Activated CD4-positive, alpha-beta T cell treated with anti-CD3 and anti-CD28 coated beads for 1 hour (primary cell): ENCODE measurements at places on chromosomes 16 and 17.

- DNase-seq, result no peak
Measured at GRCh38 chr16:53646506-53646905, 57.2 kb downstream of the RPGRIP1L start.

- no peak for DNase-seq
Measured at GRCh38 chr16:64272028-64272427, 849.8 kb downstream of the CDH11 start.

GRCh38 chr16:2043667-2044451, 3.8 kb downstream of the NTHL1 start:
- DNase-seq, result no peak

- no peak for DNase-seq
Measured at GRCh38 chr17:50603340-50603739, 31.3 kb upstream of the ABCC3 start.

GRCh38 chr16:55411231-55411630, 67.8 kb upstream of the MMP2 start:
- no peak for DNase-seq

DNA sequence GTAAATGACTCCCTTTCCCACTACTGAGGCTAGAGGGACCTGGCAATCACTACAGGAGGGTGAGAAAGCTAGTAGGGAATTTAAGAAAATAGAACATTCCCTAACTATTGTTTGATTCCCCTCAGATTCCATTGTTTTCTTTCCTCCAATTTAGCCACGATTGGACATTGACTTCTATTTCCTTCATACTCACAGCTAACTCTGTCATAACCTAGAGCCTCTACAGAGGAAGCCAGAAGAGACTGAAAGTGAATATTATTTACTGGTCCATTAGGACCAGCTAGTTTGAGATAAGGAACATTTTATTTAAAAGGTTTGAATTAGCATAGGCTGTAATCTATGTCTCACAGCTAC, 14.9 kb downstream of the SNF8 start:
- DNase-seq, result no peak

GRCh38 chr16:585351-585750, 4.5 kb upstream of the RAB40C start:
- no peak for DNase-seq

- DNase-seq, result no peak
Measured at GRCh38 chr16:79047337-79047736, 553.2 kb downstream of the MAF start.

- DNase-seq, result no peak
Measured at GRCh38 chr16:55475919-55476318, 3.1 kb upstream of the MMP2 start.

DNA sequence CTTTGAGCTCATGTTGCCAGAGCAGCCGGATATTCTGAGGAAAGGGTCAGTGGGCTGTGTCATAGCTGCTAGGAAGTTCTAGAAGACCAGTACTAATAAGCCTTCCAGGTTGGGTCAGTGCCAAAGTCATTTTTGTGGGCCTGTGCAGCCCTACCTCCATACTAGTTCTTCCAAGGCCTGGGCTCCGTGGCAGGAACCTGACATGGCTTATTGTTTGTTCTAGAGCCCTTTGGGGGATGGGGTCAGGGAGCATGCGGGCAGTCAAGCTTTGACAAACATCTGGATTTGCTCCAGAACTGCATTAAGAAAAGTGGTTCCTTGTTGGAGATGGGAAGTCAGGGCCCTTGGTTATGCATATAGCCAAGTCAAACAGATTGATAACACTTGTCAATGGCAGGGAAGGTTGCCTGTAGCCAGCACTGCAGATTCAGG, 7.6 kb downstream of the ALKBH5 start:
- DNase-seq, result no peak

DNA sequence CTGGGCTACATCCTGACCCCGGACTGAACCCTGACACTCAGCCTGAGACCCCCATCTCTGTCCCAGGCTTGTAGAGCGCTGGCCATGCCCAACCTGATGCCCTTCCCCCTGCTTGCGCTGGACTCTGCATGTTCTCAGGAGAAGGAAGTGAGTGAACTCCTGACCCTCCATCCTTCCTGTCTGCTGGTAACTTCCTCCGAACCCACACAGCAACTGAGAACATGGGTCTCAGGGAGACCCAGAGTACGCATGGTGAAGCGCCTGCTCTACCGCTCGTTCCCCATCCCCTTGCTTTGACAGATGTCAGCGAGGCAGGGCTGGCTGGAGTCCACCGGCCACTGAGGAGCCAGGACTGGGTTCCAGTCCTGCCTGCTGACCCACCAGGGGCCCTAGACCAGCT, 6.1 kb downstream of the CAMKK1 start:
- DNase-seq, result no peak

DNA sequence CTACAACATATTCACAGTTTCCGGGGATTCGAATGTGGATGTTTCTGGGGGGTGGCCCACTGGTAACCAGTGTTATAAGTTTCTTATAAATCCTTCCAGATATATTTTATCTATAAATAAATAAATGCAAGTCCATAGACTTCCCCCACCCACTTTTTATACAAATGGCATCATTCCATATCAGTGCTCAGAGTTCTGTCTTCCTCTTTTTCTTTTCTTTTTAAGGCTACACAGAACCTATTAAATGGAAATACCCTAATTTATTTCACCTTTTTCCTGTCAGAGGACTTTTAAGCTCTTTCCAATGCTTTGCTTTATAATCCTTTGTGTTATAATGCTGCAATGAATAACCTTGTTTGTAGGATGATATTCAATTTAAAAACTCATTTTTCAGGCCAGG, 3.8 kb downstream of the LGALS9 start:
- no peak for DNase-seq

DNA sequence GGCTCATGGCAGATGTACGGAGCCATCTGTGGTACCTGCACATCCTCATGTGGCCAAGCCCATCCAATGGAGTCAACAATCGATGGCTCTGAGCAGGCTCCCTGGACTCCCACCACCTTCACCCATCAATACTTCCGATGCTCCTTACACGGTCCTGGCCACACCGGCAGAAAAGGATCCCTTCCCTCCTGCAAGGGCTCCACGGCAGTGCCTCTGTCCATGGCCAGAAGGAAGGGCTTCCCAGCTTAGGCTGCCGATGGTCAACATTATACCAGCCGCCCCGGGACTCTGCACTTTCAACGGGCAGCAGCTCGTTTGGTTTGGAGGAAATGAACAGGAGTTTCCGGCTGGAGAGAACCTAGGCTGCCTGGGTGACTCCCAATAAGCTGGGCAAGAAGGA, 13.2 kb downstream of the SLX4 start:
- DNase-seq, result no peak

DNA sequence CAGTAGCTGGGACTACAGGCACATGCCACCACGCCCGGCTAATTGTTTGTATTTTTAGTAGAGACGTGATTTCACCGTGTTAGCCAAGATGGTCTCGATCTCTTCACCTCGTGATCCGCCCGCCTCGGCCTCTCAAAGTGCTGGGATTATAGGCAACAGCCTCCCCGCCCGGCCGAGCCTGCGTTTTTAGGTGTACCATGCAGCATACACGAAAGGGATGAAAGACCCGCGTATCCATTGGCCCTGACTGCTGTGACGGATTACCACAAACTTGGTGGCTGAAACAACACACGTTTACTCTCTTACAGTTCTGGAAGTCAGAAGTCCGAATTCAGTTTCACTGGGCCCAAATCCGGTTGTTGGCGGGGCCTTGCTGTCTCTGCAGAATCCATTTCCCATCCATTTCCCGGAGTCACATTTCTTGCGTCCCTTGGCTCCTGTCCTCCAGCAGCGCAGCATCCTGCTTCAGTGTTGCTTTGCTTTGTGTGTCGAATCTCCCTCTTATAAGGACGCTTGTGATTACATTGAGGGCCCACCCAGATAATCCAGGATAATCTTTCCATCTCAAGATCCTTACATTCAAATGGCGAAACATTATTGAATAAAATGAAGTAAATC, 8.3 kb upstream of the GUCY2D start:
- no peak for DNase-seq

DNA sequence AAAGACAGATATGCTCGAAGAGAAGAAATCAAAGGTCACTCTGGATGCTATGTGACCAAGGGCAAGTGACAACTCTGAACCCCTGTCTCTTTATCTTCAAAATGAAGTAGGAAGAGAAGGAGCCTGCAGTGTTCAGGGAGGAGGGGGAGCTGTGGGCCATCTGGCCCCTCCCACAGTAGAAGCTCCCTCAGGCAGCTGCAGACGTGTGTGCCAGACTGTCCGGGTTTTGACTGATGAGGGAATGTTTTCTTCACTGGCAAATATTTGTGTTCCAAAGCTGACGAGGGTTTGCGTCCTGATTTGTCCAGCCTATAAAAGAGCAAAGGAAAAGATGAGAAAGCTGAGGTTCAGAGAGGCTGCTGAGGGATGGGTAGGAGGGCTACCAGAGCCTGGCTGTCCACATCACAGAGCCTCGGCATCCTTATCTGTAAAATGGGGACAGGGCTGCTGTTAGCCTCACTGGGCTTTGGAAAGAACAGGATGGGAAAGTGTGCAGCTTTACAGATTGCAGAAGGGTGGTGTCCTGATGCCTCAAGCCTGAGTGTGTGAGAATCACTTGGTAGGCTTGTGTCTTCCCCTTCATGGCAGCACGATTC, 1.8 kb upstream of the GINS2 start:
- DNase-seq, result no peak

DNA sequence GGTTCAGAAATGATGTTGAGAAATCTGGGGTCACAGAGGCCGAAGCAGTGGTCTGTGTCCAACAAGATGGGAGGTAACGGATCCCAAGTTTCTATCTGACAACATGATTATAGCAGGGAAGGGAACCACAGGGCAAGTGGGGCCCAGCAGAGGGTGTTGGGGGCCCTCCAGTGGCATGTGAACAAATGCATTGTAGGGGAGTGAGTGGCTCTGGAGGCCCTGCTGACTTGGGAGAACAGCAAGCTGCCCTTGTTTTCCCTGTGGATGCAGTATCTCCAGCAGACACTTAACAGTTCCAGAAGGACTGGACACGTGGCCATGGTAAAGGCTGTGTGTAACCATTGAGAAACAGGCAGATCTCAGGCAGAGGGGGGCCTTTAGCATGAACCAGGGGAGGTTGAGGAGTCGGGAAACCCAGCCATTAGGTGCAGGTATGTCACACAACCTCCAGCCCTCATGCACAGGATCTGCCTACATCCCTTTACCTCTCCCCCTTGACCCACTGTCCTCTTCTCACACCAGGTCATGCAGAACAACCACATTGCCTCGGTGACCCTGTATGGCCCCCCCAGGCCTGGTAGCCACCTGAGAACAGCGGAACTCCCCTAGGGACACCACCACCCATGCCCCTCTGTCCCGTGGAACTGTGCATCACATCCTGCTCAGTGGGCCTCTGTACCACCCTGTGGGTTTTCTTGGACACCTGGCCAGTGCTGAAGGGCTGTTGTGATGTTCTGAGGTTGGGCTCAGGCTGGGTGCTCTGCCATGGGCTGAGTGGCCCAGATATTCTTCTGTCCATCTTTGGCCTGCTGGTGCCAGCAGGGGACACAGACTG, 4.1 kb downstream of the B3GNT9 start:
- no peak for DNase-seq

GRCh38 chr16:85014311-85014710, 3.0 kb upstream of the ZDHHC7 start:
- no peak for DNase-seq

- no peak for DNase-seq
Measured at GRCh38 chr17:27241346-27241946, 52.5 kb upstream of the WSB1 start.

DNA sequence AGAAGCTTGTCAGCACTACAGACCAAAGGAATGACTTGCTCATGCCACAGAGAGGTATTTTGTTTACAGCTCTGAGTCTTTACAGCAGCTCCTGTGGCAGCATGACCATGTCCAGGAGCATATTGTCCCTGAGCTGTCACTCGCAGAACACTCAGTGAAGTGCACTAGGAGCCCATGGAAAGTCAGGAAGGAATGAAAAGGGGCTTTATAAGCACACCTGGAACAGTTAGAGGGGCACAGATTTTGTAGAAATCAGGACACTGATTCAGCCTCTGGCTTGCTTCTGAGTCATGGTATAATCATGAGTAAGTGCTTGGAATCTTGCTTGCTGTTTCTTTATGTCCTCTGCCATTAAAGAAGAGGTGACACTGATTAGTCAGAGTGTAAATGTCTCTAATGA, 41.0 kb downstream of the TADA2A start:
- DNase-seq, result no peak

GRCh38 chr17:8393470-8394231, 4.0 kb downstream of the RNF222 start:
- DNase-seq, result no peak

DNA sequence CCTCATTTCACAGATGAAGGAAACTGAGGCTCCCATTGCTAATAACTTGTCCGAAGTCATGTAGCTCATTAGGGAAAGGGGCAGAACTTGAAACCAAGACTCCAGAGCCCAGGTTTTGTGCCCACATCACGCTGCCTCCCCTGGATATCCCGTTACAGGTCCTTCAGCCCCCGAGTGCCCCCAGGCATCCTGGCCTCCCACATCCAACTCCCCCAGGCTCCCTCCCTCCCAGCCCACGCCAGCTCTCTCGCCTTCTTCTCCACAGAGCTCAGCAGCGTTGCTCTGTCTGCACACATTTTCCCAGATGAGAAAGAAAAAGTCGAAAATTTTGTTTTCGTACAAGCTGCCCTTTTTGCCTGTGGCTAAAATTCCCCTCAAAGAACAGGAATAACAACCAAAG, 14.3 kb upstream of the METTL22 start:
- DNase-seq, result no peak

- no peak for DNase-seq
Measured at GRCh38 chr16:25951999-25952398, 260.2 kb downstream of the HS3ST4 start.

DNA sequence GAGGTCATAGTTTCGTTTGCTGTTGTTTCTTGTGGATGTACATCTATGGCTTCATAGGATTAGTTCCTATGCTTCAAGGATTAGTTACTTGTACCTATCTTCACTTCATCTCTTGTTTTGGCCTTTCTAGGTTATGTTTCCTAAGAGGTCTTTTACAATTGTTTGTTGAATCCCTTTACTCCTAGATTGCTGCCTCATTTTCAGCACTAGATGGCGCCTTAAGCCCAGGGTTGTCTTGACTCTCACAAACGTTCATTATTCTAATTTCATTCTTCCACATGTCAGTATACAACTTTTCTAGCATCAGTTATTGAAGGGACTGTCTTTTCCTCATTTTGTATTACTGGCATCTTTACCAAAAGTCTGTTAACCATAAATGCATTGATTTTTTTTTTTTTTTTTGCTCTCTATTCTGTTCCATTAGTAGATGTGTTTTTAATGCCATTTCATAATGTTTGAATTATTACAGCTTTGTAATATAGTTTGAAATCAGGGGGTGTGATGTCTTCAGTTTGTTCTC, 45.0 kb upstream of the NACA2 start:
- no peak for DNase-seq

DNA sequence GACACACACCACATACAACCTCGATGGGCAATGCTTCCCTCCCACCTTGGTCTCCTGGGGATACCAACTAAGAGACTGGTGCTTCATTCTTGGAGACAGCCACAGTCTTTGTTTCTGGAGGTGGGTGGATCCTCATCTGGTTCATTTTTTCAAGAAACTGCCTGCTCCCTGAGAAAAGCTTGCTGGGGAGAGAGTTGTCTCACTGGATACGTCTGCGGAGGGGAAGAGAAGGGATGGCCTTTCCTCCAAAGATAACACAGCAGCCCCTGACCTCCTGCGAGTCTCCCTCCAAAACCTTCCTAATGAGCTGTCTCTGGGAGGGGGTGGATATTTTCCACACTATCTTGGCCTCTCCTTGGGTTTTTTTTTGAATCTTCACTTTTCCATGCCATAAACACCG, 221.2 kb downstream of the SOX9 start:
- no peak for DNase-seq

GRCh38 chr16:12337871-12338655, 361.5 kb downstream of the SNX29 start:
- DNase-seq, result no peak
